ENCODE measurements at places on chromosomes 6 and 20.

DNA sequence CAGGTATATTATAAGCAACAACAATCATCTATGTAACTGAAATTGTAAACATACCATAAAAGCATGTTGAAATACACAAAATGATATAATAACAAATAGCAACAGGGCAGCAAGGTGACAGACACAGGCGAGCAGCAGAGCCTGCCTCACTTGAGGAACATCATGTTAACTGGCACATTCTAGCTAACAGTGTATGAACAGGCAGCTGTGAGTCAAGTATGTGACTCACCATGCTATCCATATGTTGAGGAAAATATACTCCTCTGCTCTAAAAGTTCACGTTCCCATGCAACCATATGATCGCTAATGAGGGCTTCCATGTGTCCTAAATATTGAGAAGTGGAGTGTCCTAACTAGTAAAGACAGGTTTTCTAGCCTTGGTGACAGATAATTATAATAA is 18.4 kb downstream of the SERAC1 start:
- DNase-seq, result no peak

- DNase-seq, result no peak
These were observed 80.3 kb downstream of the TBC1D7 start for GRCh38 chr6:13248053-13248452.

DNA sequence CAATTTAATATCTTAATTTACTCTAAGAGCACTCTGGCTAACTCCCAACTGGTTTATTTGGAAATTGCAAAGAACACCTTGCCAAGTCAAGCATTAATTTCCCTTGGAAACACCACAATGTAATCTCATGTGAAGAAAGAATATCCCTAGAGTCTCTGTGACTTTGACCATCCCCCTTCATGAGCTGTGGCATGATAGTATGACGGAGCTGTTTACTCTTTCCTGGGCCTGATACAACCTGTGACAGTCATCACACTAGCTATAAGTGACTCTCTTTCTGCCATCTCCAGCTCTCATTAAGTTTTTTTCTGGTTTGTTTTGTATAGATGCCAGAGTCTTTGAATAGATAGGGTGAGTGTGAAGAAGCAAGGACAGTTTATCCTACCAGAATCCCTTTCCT is 470.3 kb upstream of the JARID2 start:
- no peak for DNase-seq

DNA sequence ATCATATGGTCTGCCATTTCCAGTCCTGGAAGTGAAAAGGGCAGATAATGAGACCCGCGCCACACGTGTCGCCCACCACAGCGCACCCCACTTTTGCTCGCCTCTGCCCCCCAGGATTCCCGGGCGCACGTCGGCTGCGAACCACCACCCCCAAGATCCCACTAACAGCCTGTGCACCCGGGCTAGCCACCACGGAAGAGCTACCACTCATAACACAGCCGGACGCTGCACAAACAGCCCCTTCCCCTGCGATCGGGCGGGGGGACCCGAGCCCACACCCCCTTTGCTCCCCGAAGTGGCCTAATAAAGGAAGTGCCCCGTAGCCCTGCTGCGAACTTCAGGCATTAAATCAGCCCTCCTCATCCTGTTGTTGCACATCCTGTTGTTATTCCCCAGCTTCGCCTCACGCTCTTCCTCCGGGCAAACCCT is 506 bp downstream of the CITED2 start:
- no peak for DNase-seq

DNA sequence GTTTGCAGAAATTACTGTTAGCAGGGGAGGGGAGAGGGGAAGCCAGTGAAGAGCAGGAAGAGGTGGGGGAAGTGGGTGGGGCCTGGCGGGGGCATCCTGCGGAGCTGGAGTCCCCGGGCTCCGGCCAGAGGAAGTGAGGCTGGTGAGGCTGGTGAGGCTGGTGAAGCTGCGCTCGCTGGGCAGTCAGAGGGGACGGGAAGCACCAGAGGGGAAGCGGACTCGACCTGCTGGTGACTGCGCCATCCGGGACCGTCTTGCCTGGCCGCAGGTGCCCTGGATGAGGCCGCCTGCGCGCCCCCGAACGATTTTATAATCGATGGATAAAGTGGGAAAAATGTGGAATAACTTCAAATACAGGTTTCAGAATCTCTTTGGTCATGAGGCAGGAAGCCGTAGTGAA is 635.3 kb upstream of the MARCKS start:
- DNase-seq, result no peak

GRCh38 chr6:110319843-110320242 is 38.3 kb downstream of the METTL24 start:
- no peak for DNase-seq

DNA sequence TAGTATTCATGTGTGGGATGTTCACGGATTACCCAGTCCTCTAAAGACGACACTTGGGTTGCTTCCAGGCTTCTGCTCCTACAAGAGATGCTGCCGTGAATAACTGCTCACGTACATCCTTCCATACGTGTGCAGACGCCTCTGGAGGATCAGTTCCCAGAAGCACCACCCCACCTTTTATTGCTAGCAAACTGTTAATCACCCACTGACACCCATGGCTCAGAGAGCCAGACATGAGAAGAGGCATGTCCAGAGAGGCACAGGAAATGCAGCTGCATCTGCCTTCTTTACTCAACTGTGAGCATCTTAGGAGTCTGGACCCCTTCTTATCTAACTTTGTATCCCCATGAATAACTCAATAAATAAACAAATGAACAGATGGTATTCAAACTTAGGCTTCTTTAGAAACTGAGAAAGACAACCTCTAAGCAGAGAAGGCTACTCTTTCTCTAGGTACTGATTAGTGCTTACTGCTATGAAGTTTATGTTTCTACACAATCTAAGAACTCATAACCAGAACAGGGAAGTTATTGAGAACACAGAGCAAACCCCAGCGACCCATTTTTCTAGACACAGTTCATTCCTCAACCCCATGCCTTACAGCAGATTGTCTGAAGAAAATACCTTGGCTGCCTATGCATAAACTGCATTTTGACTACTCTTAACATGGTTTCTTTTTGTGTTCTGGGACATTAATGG is 228.7 kb upstream of the RREB1 start:
- no peak for DNase-seq
